Panc1 (cell line): ENCODE measurements at places on chromosomes 5 and 9. TPM values are rescaled to one million over a fixed set of nuclear protein-coding genes. Genes with fewer than 3 reads are reported as not detected.

Gene SPARC
- total RNA-seq, result 228 TPM

Gene PCDHGB2
- total RNA-seq, result 5.3 TPM

Gene CEL
- total RNA-seq, result 4.3 TPM

- no peak for DNase-seq
Measured at GRCh38 chr9:3508521-3509291, 17.1 kb downstream of the RFX3 start.

DNA sequence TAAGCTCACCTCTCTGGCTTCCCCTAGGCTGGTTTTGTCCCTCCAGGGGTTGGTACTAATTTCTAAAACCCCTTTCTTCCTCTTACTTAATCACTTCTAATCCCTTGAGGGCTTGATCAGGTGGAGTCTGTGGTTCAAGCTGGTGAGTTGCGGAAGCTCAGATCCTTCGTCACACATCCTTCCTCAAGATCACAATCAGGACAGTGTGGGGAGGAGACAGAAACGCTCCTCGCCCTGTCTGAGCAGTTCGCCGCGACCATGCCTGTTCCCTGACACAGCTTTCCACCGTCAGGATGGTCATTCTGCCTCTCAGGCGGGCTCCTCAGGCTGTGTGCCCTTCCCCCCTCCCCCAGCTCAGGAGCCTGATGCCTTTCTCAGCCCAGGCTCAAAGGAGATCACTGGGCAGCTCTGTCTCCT is 24.3 kb downstream of the CPLX2 start:
- DNase-seq, result no peak
